ENCODE measurements at places on chromosomes 5 and 9. TPM values are rescaled to one million over a fixed set of nuclear protein-coding genes. Genes with fewer than 3 reads are reported as not detected.

The SPARC gene
- total RNA-seq = 194 TPM

- ATAC-seq = no peak
Measured at GRCh38 chr5:150528924-150529546, 21.1 kb downstream of the NDST1 start.

GRCh38 chr5:123520677-123521247 is 8.8 kb downstream of the CSNK1G3 start:
- ATAC-seq = no peak

DNA sequence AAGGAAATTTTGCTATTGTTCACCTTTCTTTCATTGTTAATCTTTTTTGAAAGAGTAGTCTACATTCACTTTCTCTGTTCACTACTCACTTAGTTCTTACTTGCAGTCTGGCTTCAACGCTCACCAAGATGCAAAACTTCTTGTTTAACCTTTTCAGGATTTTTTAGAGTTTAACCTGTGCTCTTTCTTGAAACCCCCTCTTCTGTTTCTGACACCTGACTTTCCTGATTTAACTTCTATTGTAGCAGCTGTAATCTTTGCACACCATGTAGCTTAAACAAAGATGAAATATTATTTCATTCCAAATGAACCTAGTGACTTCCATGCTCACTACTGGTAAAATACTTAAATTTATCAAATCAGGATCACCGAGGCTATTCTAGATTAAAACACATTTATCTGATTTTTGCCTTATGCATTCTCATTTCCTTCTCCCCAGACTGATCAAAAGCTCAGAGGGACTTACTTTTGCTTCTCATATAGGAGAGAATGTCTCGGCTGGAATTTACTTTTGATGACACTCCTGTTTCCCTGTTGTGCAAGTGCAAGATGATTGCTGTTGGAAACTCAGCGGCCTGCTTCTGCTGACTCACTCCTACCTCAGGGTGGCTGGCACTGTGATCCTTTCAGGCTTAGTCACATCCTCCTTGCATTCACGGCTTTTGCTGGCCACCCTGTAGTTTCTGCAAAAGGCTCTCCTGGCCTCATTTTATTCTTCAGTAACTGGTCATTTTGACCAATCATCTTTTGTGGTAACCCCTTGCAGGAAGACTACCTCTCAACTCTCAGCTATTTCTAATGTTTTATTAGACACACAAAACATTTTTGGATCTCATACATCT is 109.3 kb upstream of the IFNE start:
- peak; percentile 91 for ATAC-seq

DNA sequence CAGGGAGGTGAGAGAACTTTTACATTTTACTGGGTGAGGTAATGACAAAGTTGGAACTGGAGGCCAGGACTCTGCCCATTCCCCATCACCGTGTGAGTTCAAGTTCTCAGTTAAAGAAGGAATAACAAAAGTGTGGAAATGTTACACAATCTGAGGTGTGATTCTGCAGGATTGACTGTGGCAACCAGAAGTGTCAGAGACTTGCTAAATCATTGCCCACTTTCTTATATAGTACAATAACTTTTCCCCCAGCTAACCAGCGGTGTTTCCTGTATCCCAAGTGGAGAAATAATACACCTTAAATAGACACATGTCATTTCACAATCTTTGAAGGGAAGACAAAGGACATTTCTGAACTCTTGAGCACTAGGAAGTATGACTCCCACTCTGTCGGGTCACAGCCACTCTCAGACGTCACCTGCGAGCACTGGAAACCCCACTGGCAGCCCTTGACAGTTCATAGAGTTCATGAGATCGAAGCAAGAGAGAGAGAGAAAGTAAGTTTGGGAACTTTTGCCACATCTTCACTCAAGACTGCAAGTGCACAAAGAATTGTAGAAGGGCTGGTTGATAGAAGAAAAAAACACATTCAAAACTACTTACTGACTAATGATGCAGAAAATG is 28.4 kb downstream of the PAX5 start:
- ATAC-seq = no peak

DNA sequence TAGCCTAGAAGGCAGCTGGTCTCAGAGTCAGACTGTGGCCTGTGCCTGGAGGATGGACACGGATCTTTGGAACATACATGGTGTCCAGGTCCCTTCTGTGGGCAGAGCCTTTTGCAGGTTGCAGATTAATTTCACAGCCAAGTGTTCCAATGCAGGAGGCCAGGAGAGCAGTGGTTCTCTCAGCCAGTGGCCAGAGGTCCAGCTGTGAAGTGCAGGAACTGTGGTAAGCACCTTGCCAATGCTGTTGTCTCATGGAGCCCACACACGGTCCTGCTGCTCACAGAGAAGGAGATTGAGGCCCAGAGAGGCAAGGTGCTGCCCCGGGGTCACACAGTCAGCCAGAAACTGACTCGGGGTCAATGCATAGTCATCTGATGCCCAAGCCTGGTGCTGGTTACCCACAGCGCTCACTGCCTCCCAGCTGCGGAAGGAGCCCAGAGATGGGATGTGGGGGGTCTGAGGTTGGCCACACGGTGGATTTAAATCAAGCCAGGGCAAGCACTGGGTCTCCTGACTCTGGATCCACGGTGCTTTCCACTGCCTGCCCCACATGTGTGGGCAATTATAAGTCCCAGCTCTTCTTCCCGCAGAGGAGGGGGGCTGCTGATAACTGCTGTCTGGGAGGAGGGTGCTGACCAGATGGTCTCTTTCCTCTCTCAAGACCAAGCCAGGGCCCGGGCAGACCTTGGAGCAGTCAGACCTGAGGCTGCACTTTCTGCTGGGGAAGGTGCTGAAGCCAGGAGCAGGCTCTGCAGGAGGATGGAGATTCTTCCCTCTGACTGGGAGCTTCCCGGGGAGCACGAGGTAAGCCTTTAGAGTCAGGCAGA is 2.8 kb downstream of the PDGFRB start:
- no peak for ATAC-seq

DNA sequence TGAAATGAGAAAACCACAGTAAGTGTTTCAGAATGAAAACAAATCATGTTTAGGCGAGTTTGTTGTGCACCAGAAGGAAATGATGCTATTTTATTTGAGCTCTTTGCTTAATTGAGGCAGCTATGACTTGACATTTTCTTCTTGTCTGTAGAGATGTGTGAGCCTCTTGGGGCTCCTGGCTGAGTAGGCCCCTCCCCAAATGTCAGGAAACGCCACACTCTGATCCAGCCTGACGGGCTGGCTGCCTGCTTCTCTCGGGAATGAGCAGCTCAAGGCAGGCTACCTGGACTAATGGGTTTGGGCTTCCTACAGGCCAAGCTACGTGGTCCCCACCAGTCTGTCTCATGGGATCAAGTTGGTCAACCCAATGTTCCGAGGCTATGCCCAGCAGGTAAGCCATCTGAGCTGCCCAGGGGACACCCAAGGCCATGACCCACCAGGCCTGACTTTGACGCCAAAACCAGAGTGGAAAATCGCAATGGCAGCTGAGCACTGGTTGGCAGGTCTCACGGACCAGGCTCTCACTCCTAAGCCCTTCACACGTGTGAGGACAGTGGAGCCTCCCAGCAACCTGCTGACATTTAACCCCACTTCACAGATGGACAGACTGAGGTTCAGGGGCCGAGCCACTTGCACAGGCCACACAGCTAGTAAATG is 29.9 kb downstream of the USP20 start:
- no peak for ATAC-seq

- no peak for ATAC-seq
Measured at GRCh38 chr9:112445196-112445595, 41.4 kb upstream of the KIAA1958 start.

- no peak for ATAC-seq
Measured at GRCh38 chr9:86257391-86257790, 2.1 kb downstream of the C9orf153 start.

DNA sequence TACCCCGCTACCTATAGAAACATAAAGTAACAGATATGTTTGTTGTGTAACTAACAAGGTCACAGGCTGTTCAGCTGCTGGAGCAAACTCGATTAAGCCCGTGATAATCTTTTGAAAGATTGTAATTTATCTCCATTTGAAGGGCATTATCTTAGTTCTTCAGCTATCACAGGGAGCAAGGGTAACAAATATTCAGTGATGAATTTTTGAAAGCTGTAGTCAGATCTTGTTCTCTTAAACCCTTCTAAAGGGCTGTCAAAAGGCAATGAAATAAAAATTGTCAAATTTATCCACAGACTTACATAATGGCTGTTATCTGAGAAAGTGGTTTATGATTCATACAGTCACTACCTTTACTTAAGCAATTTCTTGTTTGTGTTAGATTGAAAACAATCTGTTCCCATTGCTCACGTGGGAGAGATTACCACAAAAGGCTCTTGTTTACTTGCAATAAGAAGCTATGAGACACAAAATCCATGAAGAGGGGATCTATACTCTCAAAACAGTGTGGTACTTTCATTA is 78.3 kb upstream of the ZNF608 start:
- ATAC-seq = peak; percentile 60

GRCh38 chr9:72871685-72872084 is 81.2 kb downstream of the ALDH1A1 start:
- ATAC-seq = peak; percentile 25

- no peak for ATAC-seq
Measured at GRCh38 chr5:8861764-8862163, 684.1 kb downstream of the SEMA5A start.
